Stimulated activated CD4-positive, alpha-beta T cell treated with anti-CD3 and anti-CD28 coated beads, Interleukin-1b, Interleukin-23, amount 100 ng/mL, for 24 hours (primary cell): ENCODE measurements at places on chromosomes 5 and 9.

DNA sequence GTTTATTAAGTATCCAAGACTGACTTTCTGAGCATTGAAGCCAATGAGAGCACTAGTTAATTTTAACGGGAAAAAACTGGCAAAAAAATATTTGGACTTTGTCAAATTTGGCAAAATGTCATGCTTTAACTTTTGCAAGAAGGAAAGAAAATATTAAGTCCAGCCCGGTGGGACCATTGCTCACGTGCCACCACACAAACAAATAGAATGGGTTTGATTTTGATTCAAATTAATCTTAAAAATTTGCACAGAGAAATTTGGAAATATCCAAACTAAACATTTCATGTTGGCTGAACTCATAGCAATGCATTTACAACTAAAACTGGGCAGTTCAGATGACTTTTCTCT lies 302.2 kb downstream of the EBF1 start:
- no peak for DNase-seq

DNA sequence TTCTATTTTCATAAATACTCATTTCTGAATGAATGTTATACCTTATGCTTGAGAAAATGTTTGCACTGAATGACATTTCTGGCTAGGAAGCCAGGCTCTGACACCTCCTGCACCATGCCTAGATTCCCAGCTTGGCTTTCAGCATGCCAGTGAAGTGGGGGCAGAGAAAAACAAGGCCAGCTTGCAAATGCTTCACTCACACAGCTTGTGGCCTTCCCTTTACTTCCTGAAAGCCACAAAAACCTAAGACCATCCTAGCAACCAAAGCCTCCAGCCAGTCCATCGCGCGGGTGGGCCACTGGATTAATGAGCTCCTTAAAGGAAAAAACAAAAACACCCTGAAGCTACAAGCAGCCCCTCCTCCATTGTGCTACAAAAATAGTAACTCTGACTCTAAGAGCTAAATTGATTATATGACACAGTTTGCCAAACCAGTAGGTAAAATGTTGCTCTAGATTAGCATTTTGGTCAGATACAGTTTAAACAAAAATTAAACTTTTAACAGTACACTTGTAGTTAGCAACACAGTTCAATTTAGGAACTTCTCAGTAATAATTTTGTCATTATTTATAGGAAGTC lies 159.9 kb downstream of the TSSK1B start:
- DNase-seq: no peak

- no peak for DNase-seq
These were observed 20.7 kb upstream of the MGAT1 start for GRCh38 chr5:180823346-180823745.

GRCh38 chr9:135077497-135078200 lies 9.8 kb upstream of the OLFM1 start:
- DNase-seq: no peak
